ENCODE measurements at places on chromosomes 2 and 18.

DNA sequence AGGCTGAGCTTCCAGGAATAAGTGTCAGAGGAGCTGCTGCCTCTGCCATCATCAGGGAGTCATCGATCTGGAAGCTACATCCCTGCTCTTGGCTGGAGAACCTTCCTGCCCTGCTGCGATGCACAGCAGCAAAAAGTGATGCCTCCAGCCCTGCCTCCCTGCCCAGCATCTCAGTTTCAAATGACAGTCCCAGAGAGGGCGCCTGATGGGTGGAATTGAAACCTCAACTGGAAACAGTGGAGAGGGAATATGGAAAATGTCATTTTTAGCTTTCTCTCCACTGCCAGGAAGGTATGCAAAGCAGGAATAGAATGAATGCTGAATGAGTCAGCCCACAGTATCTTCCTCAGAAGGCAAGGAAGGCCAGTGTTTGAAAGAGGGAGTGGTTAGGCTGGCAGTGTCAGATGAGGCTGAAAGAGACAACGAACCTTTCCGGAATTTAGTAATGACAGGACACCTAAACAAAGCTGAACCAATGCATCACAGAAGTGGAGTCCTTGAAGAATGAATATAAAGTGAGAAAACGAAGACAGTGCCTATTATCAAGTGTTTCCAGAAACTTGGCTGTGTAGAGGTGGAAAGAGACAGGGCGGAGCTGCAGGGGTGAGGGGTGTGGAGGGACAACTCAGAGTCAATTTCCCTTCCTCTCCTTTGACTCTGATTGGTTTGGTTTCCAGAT lies 153.9 kb upstream of the NDUFV2 start:
- no peak for DNase-seq

DNA sequence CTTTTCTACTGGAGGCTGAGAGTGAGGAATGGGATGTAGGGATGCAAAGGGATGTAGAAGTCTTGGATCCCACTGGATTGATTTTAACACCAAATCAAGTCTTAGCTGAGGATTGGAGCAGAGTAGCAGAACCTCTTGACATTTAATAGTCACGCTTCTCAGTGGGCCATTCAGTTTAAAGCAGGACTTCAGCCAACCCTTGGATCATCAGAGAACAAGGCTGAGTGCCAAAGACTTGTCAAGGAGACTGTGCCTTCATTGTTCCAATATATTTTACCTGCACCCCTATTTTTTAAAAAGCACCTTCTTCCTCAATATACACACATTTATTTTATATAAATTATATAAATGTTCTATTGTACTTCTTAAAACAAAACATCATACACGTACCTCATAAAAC lies 242.4 kb upstream of the ST6GAL2 start:
- DNase-seq: no peak

GRCh38 chr18:37019157-37019827 lies 190.4 kb downstream of the KIAA1328 start:
- no peak for DNase-seq

DNA sequence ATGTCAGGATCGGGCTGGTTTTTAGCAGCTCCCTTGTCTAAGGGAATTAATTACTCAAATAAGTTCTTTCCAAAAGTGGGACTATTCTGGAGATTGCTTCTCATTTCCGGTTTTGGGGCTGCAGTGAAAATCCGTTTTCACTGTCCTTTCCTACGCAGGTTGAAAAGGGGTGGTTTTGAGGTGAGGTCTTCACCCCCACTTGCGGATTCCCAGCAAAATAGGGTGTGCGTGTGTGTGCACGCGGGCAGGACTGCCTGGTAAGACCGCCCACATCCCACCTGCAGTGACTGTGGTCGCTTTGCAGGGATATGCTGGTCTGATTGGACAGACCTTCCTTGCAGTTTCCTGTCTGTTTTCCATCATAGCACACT lies 472 bp upstream of the PLEKHM3 start:
- no peak for DNase-seq

- DNase-seq: no peak
Observed at GRCh38 chr2:25310965-25311864, 30.5 kb downstream of the DNMT3A start.

DNA sequence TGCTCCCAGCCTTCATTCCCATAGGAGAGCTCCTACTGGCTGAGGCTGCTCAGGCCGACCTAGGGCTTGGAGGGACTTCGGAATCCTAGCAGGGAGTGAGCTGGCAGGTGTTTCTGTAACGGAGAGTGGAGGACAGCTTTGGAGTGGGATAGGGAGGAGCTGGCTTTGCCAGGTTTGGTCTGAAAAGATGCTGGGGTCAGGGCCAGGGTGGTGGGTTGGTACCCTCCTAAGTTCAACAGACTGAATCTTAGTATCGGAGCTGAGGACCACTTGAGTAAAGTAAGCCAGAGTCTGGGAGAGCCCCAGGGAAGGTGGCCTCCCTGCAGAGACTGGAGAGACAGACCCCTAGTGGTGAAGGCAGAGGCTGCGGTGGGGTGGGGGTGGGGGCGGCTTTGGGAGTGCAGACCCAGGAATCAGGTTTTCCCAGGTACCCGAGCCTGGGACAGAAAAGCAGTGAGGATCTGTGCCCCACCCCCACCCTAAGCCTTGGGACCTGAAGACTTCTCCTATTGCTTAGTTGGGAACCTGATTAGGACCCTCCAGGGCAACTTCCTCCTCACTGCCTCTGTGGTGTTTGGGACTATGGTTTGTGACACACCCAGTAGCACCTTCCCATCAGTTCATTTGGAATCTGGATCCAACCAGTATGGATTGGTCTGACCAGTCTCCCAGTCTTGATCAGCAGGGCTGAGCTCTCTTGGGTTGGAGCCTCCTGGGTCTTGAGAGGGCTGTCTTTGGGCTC lies 3.0 kb downstream of the CNNM4 start:
- no peak for DNase-seq

DNA sequence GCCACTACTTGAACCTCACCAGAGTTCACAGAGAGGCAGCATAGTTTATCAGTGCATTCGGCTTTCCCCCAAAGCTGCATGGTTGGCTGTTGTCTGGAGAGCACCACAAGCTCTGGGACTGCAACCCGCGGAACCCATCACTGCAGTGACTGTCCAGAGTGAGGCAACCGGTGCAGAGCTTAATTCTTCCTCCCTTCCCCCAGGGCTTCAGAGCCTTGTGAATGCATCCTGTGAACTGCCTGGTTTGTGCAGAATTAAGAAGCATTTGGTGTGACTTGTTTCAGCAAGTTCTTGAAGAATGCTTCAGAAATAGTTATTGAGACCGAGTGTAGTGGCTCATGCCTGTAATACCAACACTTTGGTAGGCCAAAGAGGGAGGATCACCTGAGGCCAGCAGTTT lies 99.2 kb upstream of the FOSL2 start:
- DNase-seq: no peak

DNA sequence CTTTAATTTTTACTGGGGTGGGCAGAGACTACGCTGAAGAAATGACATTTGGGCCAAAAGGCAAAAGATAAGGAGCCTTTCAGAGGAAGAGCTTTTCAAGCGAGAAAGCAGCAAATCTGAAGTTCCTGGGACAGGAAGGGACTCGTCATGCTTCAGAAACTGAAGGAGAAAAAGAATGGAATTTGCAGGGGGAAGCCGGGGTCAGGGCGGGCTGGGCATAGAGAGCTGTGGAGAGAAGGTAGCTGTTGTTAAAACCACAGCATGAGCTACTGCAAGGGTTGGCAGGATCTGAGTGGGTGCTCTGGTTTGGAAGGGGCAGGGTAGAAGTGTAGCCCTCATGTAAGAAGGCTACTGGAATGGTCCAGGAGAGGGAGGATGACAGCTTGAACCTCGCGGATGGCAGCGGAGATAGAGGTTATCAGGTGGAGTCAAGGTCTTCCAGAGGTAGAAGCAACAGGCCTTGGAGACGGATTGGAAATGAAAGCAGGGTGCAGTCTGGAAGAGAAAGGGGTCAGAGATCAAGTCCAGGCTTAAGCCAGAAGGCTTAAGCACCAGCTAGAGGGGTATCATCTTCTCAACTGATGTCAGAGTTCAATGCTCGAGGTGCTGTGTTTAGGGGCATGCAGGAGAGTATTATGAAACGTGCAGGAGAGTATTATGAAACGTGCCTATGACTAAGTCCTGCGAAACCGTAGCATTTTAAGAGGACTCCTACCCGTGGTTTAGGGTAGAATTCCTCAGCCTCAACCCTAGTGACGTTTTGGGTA lies 18.9 kb downstream of the ATP8B1 start:
- no peak for DNase-seq

- no peak for DNase-seq
Observed at GRCh38 chr2:74576211-74576862, 21.8 kb downstream of the DOK1 start.

GRCh38 chr2:120241684-120242083 lies 11.0 kb upstream of the RALB start:
- DNase-seq: no peak

DNA sequence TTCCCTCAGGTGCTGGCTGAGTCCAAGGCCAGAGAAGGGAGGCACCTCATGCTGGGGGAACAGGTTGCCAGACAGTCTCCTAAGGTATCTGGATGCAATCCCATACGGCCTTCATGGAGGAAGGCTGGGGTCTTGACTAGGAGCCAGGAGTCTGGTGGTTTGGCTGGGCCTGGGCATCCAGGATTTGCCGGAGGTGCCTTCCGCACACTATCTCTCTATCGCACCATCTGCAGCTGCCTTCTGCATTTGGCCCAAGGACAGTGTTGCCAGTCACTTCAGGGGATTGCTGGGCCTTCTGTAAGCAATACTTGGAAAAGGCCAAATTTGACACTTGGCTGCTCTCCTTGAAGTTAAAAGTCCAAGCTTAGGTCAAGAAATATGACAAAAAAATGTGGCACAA lies 327.2 kb downstream of the EN1 start:
- no peak for DNase-seq

DNA sequence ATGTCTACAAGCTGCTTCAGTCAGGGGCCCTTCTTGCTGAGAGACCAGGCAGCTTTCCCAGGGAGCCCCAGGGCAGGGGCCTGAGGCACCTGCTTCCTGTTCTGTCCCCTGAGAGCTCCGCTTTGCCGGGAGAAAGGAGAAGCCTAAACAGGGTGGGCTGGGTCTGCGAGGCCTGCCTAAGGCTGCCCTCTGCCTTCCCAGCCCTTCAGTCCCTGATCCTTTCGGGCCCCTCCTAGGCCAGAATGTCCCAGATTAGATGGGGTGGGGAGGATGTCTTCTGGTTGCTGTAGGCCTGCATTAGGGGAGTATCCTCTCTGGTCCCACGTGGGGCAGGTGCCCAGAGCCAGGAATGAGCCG lies 72.4 kb downstream of the TGOLN2 start:
- no peak for DNase-seq

- DNase-seq: no peak
Observed at GRCh38 chr2:72211350-72211749, 63.7 kb upstream of the CYP26B1 start.

DNA sequence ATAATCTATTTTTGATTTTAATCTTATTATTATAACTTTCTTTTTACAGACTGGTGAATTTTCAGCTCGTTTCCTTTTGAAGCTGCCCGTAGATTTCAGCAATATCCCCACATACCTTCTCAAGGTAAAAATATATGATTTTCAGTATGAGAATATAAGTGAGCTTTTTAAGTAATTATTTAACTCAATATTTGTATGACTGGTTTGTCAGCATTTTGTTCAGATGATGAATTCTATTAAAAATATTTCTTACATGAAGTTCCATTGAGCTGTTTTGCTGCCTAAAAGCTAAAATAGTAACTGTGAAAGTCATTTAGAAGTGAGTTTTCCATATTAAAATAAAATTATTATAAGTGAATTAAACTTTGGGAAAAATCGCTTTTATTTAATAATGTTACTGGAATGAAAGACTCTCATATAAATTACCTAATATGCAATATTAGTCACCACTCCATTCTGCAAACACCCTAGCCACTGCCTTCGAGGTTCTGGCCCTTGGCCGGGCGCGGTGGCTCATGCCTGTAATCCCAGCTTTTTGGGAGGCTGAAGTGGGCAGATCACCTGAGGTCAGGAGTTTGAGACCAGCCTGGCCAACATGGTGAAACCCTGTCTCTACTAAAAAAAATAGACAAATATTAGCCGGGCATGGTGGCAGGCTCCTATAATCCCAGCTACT lies 155.3 kb downstream of the BABAM2 start:
- no peak for DNase-seq

DNA sequence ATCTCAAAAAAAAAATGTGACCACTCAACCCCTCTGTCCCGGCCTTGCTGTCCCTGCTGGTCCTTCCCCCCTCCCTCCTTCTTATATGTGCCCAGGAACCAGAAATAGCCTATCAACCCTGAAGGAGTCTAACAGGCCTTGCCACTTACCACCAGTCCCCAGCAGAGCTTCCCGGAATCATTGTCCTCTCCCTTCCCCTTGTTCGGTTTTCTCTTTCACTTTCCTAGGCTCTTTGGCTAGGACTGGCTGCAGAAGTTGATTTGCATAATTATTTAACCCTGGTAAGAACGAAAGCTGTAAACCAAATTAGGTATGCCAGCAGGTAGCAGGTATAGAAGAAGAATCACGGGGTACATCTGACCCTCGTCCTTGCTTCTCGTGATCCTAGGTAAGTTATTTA lies 72.6 kb upstream of the ZNF532 start:
- DNase-seq: no peak

DNA sequence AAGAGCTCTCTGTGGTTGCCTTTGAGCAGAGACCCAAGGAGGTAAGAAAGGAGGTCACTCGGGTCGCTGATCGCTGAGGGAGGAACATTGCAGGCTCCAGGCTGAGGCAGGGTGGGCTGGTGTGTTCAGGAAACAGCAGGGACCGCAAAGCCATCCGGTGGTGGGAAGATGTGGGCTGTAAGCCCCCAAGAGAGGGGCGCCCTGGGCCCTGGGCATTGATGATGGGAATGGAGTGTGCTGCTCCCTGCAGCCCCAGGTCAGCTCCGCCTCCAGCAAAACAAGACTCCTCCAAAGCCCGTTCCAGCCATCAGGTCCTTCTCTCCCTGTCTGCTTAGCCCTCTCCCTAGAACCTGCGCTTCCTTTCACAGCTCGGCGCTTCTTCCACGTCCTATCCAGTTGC lies 229.7 kb downstream of the KLHL29 start:
- no peak for DNase-seq

- DNase-seq: no peak
Observed at GRCh38 chr2:233387667-233388528, 33.6 kb downstream of the DGKD start.

- DNase-seq: no peak
Observed at GRCh38 chr2:215460682-215461382, 25.0 kb upstream of the FN1 start.

GRCh38 chr2:28470759-28471158 lies 25.1 kb upstream of the PLB1 start:
- DNase-seq: no peak

- DNase-seq: no peak
Observed at GRCh38 chr2:3837086-3837485, 133.7 kb downstream of the DCDC2C start.

DNA sequence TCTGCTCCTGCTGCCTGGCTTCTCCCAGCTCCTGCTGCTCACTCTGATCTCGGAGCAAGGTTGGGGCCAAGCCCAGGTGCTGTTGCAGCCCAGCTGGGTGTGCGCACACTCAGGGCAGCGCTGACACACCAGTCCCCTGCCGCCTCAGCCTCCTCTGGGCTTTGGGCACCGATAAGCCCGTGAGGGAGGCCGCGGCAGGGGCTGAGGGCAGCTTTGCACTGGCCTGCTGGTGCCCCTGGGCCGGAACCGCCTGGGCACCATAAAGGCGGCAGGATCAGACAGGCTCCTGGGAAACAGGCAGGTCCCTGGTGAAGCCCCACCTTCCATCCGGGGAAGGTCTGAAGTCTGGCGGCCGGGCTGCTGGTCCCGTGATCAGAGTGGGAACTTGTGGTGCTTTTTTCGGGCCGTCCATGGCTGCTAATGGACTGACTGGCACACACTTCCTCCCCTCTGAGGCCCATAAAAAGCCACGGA lies 14.1 kb upstream of the EML6 start:
- DNase-seq: no peak

All from activated effector memory CD4-positive, alpha-beta T cell treated with Interleukin-2 at 50 U/mL for 16 hours (primary cell).